ENCODE measurements at places on chromosomes 13 and 19. TPM values are rescaled to one million over a fixed set of nuclear protein-coding genes. Genes with fewer than 3 reads are reported as not detected.

GRCh38 chr13:66984241-66984640 lies 245.9 kb downstream of the PCDH9 start:
- no peak overlapping the region for H3K27ac ChIP-seq
- H3K27me3 ChIP-seq, result no peaks in the 10 kb centered on the region
- no peak for DNase-seq
- H3K36me3 ChIP-seq, result no peaks in the 10 kb centered on the region

Gene DCT
- total RNA-seq, result 0.11 TPM

DNA sequence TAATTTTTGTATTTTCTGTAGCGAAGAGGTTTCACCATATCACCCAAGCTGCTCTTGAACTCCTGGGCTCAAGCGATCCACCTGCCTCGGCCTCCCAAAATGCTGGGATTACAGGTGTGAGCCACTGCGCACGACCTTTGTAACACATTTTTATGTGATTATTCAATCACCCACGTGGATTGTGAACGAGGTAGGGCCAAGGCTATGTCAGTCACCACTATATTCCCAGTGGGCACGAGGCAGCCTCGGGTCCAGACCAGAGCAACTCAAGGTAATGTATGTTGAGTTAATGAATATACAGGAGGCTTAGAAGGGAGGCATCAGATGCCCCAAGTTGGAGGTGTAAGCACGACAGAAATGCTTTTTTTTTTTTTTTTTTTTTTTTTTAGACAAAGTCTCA lies 8.9 kb downstream of the PTGIR start:
- no peak overlapping the region for H3K27ac ChIP-seq
- H3K36me3 ChIP-seq, result no peaks in the 10 kb centered on the region
- no peak overlapping the region for H3K4me3 ChIP-seq
- no peak for DNase-seq

GRCh38 chr13:109096101-109096500 lies 466.7 kb downstream of the MYO16 start:
- DNase-seq, result no peak
- H3K36me3 ChIP-seq, result no peaks in the 10 kb centered on the region
- no peaks in the 10 kb centered on the region for H3K4me1 ChIP-seq
- H3K27me3 ChIP-seq, result no peaks in the 10 kb centered on the region

DNA sequence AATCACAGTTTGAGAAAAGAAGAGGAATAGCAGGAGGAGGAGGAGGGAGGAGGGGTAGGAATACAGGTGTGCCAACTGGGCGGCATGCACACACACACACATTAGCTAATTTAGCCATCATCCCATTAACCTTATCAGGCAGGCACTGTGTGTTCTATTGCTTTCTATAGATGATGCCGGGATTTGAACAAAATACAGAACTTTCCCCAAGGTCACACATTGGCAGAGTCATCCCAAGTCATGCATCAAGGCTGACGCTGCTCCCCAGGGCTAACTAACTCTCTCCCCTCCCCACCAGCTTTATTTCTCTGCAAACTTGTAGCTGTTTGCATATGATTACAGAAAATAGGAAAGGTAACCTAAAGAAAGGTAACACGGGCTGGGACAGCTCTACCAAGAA lies 83.0 kb downstream of the NUFIP1 start:
- H3K27ac ChIP-seq, result no peak overlapping the region
- no peak overlapping the region for H3K4me3 ChIP-seq
- H3K4me1 ChIP-seq, result no peaks in the 10 kb centered on the region
- H3K27me3 ChIP-seq, result no peaks in the 10 kb centered on the region

Gene ZNF20
- total RNA-seq, result 3.4 TPM

Gene SHISA7
- total RNA-seq, result not detected

DNA sequence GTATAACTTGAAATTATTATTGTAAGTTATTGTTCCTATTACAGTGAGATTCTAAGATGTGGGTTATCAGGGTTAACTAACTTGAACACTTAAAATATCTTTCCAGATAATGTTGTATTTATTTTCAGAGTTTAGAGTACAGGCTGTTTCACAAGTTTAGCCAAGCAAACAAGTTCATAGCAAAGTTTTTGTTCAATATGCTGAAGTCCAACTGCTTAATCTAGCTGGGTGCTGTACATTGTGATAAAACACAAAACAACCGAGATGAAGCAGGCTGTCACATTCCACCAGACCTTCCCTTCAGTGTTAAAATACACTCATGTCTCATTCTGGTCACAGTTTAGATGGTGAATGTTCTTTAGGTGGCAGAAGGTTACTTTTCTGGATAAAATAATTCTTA lies 148.0 kb upstream of the PCDH20 start:
- DNase-seq, result no peak
- H3K27me3 ChIP-seq, result no peaks in the 10 kb centered on the region
- H3K27ac ChIP-seq, result no peak overlapping the region
- H3K4me3 ChIP-seq, result no peak overlapping the region
- H3K4me1 ChIP-seq, result no peaks in the 10 kb centered on the region

DNA sequence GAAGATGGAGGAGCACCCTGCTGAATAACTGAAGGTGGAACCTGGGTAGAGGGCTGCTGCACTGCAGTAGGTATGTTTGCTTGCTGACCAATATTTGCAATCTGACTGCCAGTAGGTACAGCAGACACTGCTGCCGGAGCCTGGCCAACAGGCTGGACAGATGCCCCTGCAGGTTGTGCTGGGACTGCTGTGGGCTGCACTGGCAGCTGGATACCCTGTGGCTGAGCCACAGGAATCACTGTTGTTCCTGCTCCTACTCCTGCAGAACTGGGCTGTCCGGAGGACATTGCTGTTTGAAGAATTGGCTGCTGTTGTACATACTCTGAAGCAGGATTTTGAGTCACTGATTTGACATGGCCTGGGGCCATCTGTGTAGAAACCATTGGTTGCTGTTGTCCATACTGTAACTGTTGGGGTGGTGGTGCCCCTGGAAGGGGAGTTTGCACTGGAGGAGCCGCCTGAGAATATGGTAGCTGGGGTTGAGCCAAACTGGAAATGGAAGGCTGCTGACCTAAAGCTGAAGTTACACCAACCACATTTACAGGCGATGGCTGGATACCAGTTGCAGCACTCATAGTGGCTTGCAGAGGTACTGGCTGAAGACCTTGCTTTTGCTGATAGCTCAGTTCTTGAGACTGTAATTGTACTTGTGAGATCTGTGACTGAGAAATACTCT lies 2.2 kb downstream of the TSC22D1 start:
- no peaks in the 10 kb centered on the region for H3K36me3 ChIP-seq
- H3K4me3 ChIP-seq, result no peak overlapping the region
- H3K27ac ChIP-seq, result no peak overlapping the region
- no peak for DNase-seq

DNA sequence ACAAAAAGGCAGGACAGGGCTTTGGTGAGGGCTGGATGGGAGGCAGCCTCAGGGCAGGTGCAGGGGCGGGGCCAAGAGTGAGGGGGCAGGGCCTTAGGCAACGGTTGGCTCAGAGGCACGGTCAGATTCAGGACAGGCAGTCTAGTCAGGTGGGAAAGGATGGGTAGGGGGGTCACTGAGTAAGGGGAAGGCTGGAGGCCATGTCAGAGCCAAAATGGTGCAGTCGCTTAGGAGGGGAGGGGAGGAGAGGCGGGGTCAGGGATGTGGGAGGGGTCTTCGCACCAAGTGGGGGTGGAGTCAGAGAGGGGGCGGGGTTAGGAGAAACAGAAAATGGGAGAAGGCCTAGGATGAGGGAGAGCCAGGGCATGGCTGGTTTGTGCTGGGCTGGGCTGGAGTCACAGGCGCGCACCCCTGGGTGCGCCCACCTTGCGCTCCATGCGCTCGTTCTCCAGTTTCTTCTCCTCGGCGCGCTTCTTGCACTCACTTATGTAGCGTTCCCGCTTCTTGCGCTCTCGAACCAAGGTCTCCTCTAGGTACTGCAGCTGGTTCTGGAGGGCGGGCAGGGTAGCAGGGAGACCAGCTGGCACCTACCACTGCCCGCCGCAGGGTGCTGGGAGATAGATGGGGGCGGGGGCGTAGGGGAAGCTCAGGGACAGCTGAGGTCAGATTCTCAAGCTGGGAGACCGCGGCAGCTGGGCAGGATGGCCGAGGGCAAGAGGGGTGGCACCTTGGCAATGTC lies 6.8 kb upstream of the RGL3 start:
- peaks cover 27% of the 10 kb centered on the region for H3K27me3 ChIP-seq
- no peak overlapping the region for H3K27ac ChIP-seq
- H3K4me3 ChIP-seq, result no peak overlapping the region
- DNase-seq, result no peak

GRCh38 chr19:50001775-50002174 lies 23.4 kb downstream of the VRK3 start:
- no peak overlapping the region for H3K27ac ChIP-seq
- no peaks in the 10 kb centered on the region for H3K4me1 ChIP-seq
- no peak overlapping the region for H3K4me3 ChIP-seq
- no peaks in the 10 kb centered on the region for H3K27me3 ChIP-seq
- peaks cover 7% of the 10 kb centered on the region for H3K36me3 ChIP-seq

Measured in colonic mucosa (tissue), 4 donors.